ENCODE measurements at places on chromosomes 1 and 21.
A peak's percentile ranks its signal among the peaks of the same experiment; 100 is the strongest.

GRCh38 chr1:91499904-91500755 is 521 bp upstream of the CDC7 start:
- no peak for DNase-seq

DNA sequence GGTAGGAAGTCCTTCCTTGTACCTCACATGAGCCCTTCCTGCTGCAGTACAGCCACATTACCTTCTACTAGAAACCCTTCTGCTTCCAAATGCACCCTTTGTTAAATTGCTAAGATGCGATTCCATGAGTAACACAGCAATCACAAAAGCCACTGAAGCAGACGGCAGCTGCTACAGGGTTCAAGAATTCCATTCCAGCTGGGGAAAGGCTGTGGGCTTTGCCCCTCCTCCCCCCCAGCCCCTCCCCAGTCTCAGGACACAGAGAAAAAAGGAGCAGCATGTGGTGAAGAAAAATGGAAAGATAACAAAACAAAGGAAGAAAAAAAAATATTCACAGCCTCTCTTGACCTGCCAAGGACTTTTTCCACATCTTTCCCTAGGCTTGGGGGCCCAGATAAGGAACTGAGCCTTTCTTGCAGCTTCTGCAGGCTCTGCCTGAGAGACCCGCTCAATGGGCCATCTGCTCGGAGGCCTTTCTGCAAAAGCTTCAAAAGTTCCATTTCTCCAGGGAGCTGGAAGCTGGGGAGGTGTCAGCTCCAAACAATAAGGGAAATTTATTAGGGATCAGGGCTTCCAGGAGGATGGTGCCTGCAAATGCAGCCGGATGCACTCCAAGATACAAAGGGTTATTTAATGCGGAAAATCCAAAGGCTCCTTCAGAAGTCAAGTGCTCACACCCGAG is 72.1 kb downstream of the SYT2 start:
- no peak for DNase-seq

DNA sequence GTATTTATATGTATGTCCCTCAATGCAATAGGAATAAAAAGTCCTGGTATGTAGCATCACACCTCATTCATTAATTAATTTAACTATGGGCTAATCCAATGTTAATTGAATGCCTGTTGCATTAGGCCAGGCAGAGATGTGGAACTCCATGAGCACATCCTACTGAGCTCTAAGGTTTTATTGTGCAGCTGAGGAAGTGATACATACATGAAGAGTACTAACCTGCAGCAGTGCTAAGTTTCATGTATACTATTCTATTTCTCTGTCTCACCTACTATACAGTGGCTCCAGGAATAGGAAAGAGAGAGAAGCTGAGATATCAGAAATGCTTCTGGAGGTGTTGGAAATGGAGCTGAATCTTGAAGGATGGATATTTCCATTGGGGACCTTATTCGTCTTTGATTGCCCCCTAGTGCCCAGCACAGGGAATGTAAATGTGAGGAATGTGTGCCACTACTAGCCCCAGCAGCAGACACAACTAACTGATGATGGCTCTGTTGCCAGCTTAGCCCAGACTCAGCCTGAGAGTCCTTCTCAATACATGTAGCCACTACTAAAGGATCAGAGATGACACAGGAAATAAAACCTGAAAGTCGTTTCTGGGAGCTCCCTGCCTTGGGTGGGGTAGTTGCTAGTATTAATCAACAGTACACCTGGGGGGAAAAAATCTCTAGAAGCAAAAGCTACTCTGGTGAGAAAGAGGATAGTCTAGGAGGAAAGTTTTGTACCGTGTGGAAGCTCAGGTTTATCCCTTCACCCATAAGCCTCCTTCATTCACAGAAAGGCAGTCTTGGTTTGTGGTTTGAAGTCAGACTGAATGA is 173.3 kb upstream of the FOXD3 start:
- DNase-seq = no peak

GRCh38 chr1:29043274-29043965 is 80.3 kb downstream of the TMEM200B start:
- no peak for DNase-seq

DNA sequence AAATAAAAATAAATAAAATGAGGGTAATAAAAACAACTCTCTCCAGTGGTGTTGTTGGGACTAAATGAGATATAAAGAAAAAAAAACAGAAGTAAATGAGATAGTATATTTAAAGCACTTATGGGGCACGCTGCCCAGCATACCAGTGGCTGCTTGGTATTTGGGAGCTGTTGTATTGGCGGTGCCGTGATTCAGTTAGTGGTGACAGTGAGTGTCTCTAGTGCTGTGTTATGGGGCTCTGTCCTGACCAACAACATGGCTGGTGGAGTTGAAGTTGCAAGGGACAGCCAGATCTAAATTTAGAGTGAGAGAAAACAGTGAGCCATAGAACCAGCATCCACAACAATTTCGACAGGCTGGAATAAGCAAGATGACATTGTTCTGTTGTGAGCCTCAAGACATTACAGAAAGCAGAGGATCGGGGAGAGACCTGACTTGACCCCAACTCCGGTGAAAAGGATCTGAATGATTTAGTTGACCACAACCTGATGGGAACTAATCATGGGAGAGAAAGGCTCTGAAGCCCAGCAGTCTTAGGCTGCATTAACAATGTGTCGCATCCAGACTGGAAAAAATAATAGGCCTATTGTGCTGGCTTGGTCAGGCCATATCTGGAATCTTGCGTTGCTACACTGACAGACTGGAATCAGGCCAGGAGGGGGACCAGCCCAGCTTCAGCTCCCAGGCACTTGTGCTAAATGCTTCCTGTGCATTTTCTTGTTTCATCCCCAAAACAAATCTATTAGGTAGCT is 2.4 kb upstream of the MFSD2A start:
- no peak for DNase-seq

- no peak for DNase-seq
Observed at GRCh38 chr1:217892750-217893149, 261.6 kb downstream of the SPATA17 start.

DNA sequence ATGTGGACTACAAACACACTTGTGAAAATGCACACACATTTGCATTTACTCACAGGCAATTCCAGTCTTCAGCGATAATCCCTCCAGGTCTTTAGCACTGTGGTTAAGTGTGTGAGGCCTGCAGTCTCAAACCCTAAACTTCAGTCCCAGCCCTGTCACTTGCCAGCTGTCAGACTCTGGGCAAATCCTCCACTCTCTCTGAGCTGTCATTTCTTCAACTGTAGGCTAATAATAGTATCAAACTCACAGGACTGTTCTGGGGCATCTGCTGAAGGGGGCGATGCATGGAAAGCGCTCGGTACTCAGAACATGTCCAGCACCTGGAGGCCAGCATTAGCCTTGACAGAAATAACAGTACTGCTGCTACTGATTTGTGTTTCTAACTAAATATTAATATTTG is 48.2 kb downstream of the NEK2 start:
- no peak for DNase-seq

GRCh38 chr1:156073740-156074139 is 8.5 kb downstream of the MEX3A start:
- no peak for DNase-seq

- no peak for DNase-seq
Observed at GRCh38 chr21:41419921-41420862, 5.8 kb upstream of the MX1 start.

DNA sequence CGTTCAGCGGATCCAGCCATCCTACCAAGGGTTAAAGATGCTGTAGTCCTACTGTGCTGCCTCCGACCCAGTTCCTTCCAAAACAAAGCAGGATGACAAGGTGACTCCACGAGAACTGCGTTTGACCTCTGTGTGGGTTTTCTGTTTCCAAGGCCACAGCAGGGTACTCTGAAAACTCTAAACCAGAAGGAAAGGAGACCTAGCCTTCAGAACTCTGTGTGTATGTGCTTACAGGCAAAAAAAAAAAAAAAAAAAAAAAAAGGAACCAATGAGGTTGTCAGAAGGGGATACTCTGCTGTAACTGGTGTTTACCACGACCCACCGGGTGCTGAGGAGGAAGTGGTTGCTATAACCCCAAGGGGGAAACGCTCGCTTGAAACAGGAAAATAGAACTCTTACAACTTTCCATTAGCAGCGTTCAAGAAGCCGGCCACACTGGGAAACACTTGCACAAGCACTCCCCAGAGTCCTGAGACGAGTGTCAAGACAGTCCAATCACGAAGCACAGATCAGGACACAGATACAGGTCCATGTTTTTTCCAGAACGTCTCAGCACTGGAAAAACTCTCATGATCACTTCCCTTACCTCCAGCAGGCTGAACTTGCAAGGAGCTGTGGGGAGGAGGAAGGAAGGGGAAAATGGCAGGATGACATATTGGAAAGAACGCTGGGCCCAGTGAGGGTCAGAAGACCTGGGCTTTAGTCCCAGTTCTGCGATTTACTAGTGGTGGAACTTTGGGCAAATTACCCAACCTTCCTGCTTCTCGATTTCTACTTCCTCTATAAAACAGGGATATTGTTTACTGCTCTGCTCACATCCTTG is 64.0 kb downstream of the ITPKB start:
- peak; percentile 72 for DNase-seq

DNA sequence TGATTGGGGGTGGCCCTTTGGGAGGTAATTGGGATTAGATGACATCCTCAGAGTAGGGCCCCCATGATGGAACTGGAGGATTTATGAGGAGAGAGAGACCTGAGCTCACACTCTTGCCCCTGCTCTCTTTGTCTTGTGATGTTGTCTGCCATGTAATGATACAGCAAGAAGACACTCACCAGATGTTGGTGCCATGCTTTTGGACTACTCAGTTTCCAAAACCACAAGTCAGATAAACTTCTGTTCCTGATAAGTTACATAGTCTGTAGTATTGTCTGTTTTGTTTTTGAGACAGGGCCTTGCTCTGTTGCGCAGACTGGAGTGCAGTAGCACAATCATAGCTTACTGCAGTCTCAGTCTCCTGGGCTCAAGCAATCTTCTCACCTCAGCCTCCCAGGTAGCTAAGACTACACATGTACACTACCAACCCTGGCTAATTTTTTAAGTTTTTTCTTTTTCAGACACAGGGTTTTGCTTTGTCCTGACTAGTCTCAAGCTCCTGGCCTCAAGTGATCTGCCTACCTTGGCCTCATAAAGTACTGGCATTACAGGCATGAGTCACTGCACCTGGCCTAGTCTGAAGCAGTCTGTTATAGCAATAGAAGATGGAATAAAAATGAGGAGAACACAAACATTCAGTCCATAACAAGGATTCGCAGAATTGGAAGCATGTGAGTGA is 115.0 kb upstream of the GALNT2 start:
- no peak for DNase-seq

GRCh38 chr1:56931211-56931610 is 34.6 kb downstream of the C8B start:
- DNase-seq = no peak

- DNase-seq = no peak
Observed at GRCh38 chr1:237235091-237235490, 193.1 kb downstream of the RYR2 start.

DNA sequence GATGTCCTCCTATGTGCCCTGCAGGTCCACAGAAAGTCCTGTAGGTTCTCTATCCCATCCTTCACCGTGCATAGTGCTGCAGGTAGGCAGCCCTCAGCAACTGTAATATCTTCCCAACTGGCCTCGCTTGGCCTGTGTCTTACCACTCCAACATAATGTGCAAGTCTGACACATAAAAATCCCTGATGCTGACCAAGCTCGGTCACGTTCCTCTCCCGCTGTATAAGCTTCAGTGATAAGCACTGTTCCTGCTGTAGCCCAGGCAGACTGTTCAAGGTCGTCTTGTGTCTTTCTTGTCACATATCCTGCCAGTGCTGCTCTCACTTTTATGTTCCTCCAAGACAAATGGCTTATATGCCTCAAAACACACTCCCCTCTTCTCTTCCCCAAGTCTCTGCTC is 19.4 kb upstream of the KCNE1 start:
- DNase-seq = no peak

DNA sequence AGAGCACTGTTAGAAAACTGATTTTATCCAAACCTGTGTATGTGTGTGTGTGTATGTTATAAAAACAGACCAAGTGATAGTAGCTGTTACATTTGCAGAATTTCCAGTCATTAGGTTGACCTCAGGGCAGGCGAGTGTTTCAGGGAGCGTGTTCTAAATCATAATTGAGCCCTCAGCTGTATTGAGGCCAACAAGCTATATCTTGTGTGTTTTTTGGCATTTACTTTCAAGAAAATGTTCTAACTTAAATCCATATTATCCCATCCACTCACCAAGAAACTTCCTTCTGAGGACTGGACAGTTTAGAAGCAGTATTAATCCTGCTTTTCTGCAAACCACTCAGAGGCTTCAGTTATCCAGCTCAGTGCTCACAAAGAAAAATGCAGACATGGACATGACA is 12.0 kb downstream of the DDAH1 start:
- no peak for DNase-seq

GRCh38 chr21:14312871-14313270 is 70.1 kb downstream of the HSPA13 start:
- no peak for DNase-seq

DNA sequence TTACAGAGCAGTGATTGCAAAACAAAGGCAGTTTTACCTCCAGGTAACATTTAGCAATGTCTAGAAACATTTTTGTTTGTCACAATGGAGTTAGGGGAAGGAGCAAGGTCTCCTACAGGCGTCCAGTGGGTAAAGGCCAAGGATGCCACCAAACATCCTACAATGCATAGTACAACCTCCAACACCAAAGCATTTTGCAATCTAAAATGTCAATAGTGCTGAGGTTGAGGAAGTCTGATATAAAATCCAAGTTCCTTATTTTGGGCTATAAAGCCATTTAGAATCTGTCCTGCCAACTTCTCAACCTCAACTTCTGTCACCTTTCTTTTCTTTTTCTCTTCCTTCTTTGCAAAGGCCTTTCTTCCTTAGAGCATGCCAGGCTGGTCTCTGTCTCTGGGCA is 111.2 kb downstream of the FASLG start:
- no peak for DNase-seq

GRCh38 chr1:10211805-10212410 is 1.5 kb downstream of the KIF1B start:
- no peak for DNase-seq

DNA sequence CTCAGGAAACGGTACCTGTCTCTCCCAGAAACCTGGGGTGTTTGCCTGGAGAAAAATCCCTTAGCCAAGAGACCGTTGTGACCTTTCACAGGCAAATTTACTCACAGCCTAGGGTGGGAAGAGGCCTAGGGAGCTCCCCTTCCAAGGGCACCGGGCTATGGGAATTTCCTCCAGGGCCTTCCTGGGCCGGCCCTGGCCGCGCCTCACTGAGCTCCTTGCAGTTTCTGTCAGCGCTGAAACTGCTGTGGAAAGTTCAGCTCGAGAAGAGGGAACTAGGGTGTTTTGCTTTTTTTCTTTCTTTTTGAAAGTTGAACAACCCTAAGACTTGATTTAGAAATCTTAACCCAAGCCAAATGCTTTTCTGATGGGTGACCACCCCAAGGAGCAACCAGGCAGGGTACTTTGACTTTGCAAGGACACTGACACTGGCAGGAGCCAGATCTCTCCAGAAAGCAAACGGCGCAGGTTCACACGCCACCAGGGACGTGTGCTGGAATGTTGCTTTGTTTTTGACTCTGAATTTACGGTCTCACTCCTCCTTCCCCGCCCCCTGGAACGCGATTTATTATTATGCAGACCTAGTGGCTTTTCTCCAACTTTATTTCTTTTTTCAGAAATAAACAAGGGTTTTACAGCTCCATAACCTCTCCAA is 229.6 kb upstream of the JUN start:
- DNase-seq = no peak

Data from activated CD8-positive, alpha-beta memory T cell treated with anti-CD3 and anti-CD28 coated beads for 1 hour (primary cell).